Right lobe of liver (tissue), 6 donors: ENCODE measurements at places on chromosomes 2 and 18. TPM values are rescaled to one million over a fixed set of nuclear protein-coding genes. Genes with fewer than 3 reads are reported as not detected.
A peak's percentile ranks its signal among the peaks of the same experiment; 100 is the strongest.

DNA sequence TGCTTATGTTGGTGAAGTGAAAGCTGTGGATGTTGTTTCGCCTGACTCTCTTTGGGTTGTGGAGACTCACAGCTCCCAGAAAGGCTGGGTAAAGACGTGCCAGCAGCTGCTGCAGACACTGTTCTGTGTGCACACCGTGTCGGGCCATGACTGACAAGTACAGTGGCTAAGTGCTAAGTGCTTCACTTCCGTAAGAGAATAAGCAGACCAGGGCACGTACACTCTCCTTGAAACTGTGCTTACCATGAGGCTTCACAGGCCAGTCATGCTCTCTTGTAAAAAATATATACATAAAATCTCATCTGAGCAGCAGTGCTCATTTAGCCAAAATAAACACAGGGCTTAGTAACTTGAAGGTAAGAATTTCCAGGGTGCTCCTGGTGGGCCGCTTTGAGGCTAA is 86.0 kb downstream of the NRP2 start:
- no peaks in the 10 kb centered on the region for H3K27me3 ChIP-seq
- H3K4me1 ChIP-seq = peaks cover 7% of the 10 kb centered on the region
- no peak for DNase-seq
- no peaks in the 10 kb centered on the region for H3K36me3 ChIP-seq

- no peaks in the 10 kb centered on the region for H3K4me1 ChIP-seq
- H3K36me3 ChIP-seq = no peaks in the 10 kb centered on the region
- H3K27ac ChIP-seq = no peak overlapping the region
- no peaks in the 10 kb centered on the region for H3K27me3 ChIP-seq
Measured at GRCh38 chr2:65186093-65186868, 41.4 kb upstream of the ACTR2 start.

- no peak overlapping the region for H3K27ac ChIP-seq
- no peak overlapping the region for H3K4me3 ChIP-seq
- no peaks in the 10 kb centered on the region for H3K27me3 ChIP-seq
- H3K36me3 ChIP-seq = no peaks in the 10 kb centered on the region
- peaks cover 6% of the 10 kb centered on the region for H3K4me1 ChIP-seq
- no peak for DNase-seq
Measured at GRCh38 chr2:233342301-233342700, 12.0 kb upstream of the DGKD start.

DNA sequence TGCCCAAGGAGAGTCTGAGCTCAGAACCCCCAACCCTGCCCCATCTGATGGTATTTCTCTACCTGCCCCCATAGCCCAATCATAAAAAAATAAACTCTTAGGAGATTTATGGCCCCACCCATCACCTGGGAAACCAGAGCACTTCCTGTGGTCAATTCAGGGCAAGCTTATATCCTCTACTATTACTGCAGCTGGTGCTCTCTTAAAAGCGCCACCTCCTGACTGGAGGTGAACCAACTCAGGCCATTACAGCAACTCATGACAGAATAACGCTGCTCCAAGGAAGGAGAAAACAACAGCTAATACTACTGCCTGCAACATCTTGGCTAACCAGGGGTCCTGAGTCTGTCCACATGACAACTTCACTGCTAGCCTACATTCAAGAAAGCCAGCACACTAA is 195.7 kb downstream of the MTCL1 start:
- no peaks in the 10 kb centered on the region for H3K4me1 ChIP-seq
- H3K27ac ChIP-seq = no peak overlapping the region
- H3K4me3 ChIP-seq = no peak overlapping the region
- no peak for DNase-seq
- no peaks in the 10 kb centered on the region for H3K36me3 ChIP-seq
- no peaks in the 10 kb centered on the region for H3K27me3 ChIP-seq

TOGARAM2 gene
- not detected for total RNA-seq

- no peaks in the 10 kb centered on the region for H3K27me3 ChIP-seq
- no peak for DNase-seq
- no peak overlapping the region for H3K27ac ChIP-seq
- H3K36me3 ChIP-seq = no peaks in the 10 kb centered on the region
Measured at GRCh38 chr2:12054956-12055618, 308.7 kb downstream of the LPIN1 start.

DNA sequence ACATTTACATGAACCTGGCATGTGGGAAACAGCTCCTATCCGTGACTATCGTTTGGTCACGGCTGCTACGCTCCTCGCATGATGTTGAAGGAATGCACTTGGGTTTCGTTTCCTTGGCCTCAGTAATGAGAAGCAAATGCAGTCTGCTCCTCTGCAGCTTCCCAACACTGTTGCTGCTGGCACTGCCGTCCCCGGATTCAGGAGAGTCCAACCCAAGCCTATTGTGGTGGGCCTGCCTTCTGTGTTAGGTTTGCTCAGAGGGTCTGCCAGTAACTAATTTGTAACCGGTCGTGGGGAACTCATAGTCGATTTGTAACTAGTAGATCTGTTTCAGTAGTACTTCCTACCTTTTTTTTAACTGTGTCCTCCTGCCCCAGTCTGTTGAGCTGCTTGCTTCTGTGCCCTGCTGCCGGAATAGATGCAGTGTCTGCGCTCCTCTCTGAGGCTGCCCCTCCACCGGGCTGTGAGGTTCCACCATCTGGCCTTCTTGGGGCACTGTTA is 58.4 kb downstream of the WDSUB1 start:
- no peaks in the 10 kb centered on the region for H3K36me3 ChIP-seq
- no peaks in the 10 kb centered on the region for H3K27me3 ChIP-seq
- no peaks in the 10 kb centered on the region for H3K4me1 ChIP-seq
- DNase-seq = no peak

DNA sequence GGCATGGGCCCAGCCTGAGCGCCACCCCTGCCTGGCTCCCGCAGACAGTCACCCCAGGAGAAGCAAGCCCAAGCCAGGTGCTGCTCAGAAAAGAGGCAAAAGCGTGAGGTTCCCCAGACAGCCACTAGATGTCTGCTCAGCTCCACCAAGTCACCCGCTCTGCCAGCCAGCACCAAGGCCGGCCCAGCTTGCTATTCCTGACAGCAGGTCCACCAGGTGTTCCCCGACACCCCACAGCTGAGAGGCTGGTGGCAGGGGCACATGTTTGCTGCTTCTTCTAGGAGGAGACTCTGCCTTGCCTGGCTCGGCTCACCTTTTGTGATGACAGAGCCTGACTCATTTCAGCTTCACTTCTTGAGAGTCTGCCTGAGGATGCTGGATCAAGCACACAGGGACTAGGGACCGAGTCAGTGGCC is 206.7 kb downstream of the MGAT5 start:
- DNase-seq = peak; percentile 71
- H3K27me3 ChIP-seq = no peaks in the 10 kb centered on the region
- no peak overlapping the region for H3K27ac ChIP-seq

MBP gene
- 24.0 TPM for total RNA-seq

DNA sequence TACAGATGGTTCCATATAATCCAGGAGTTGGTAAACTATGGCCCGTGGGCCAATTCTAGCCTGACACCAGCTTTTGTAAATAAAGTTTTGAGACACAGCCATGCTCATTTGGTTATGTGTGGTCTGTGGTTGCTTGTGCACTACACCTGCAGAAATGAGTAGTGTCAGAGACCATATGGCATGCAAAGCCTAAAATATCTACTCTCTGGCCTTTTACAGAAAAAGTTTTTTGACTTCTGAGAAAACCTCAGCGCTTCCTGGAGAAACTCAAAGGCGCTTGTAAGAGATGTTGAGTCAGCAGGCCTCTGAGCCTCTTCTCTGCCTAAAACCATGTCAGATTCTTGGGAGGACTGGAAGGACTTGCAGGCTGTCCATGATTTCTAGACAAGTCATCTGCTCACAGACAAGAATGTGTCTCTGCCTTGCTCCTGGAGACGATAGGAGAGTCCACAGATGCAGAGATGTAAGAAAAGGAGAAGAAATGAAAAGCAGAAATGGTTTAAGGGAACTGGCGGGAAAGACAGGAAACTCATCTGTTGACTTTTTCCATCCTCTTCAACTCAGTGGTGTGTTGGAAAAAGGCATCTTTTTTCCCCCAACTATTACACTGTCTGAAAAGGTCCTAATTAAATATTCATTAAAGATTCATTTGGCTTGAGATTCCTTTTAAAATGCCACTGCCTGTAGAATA is 5.2 kb downstream of the TTC39C start:
- H3K27ac ChIP-seq = no peak overlapping the region
- no peak for DNase-seq
- H3K4me3 ChIP-seq = no peak overlapping the region
- H3K36me3 ChIP-seq = no peaks in the 10 kb centered on the region
- H3K27me3 ChIP-seq = no peaks in the 10 kb centered on the region

DNA sequence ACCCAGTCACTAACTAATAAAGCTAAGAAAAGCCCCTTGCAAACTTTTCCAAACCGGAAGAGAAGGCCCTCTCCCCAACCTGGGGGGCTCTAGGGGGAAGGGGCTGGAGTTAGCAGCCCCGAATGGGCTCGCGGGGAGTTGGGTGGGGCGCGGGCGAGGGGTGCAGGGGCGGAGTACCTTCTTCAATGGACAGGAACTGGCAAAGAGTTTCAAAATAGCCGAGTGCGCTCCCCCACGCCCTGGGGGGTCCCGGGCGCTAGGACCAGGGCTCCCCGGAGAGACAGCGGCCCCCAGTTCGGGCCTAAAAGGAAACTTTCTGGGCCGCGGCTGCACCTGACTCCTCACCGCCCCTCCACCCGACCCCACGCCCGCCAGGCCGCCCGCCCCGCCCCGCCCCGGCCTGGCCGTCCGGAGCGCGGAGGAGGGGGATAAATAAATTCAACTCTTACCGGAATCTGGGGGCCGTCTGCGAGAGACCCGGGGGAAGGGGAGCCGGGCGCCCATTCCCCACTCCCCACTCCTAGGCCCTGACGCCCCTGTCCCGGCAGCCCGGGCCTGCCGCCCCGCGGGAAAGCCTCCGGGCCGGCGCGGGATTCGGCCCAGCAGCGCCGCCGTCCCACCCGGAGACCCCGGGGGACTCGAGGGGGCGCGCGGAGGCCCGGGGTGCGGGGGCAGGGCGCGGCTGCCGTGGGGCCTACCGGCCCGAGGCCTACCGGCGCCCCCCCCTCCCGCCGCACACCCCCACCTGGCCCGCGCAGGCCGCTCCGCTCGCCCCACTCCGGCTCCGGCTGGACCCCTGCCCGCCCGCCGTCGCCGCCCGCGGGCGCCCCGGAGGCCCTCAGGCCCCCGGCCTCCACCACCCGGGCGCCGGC is 868 bp downstream of the INO80D start:
- H3K4me1 ChIP-seq = no peaks in the 10 kb centered on the region
- H3K36me3 ChIP-seq = no peaks in the 10 kb centered on the region
- H3K27me3 ChIP-seq = no peaks in the 10 kb centered on the region

- H3K4me3 ChIP-seq = no peak overlapping the region
- H3K27me3 ChIP-seq = no peaks in the 10 kb centered on the region
- no peak for DNase-seq
- H3K27ac ChIP-seq = no peak overlapping the region
- H3K36me3 ChIP-seq = no peaks in the 10 kb centered on the region
Measured at GRCh38 chr2:116877944-116878343, 936.5 kb upstream of the DDX18 start.

DNA sequence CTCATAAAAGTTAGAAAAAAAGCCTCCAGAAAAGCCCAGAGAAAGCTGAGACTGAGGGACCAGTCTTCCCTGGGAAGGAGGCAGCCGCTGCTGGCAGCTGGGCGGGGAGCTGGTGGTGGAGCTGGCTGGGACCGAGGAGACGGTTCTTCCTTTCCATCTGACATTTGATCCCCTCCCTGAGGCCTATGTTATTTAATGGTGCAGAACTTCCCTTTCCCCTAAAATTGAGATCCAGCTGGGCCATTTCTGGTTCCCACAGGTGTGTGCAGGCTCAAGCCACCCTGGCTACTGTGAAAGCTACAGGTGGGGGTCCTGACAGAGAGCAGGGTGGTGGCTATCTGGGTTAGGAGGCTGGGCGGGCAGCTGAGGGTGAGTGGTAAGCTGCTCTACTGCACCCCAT is 81.5 kb upstream of the FZD7 start:
- H3K27ac ChIP-seq = no peak overlapping the region
- no peaks in the 10 kb centered on the region for H3K4me1 ChIP-seq
- H3K27me3 ChIP-seq = no peaks in the 10 kb centered on the region
- no peak for DNase-seq
- H3K4me3 ChIP-seq = no peak overlapping the region
- no peaks in the 10 kb centered on the region for H3K36me3 ChIP-seq

DNA sequence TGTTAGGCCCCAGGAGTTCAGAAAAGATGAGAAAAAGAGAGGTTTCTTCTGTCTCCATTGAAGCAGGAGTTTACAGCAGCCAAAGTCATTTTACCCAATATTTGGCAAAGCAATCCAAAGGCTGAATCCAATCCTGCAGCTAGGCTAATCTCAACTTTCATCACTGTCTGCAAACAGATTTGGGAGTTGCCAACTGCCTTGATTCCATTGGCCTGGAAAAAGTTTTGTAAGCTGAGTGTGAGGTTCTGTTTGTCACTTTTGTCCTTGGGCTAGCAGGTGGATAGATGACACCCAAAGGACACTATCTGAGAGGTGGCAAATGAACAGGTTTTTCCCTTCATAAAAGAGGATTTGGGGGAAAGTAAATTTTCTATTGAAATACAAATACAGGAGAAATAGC is 56.6 kb upstream of the SETBP1 start:
- H3K36me3 ChIP-seq = no peaks in the 10 kb centered on the region
- no peak for DNase-seq
- no peak overlapping the region for H3K4me3 ChIP-seq
- H3K4me1 ChIP-seq = peaks cover 9% of the 10 kb centered on the region

SULT1C4 gene
- 1.4 TPM for total RNA-seq

DNA sequence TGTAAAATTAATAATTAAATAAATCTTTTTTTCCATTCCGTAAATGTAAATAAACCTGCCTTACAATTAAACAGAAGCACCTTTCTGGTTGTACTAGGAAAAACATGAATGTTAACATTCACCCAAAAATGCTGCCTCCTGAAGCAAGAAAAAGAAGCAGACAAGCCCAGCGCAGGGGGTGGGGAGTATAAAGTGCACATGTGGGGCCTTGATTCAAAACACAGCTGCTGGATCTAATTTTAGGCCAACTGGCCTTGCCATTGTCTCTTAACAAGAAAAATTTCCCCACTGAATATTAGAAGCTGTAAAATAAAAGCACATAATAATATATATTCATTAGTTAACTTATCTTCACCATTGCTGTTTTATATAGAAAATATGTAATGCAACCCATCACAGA is 28.3 kb downstream of the TCF4 start:
- DNase-seq = no peak
- no peak overlapping the region for H3K27ac ChIP-seq
- no peaks in the 10 kb centered on the region for H3K27me3 ChIP-seq
- H3K4me1 ChIP-seq = no peaks in the 10 kb centered on the region
- no peak overlapping the region for H3K4me3 ChIP-seq
